NCI-H187 treated with DMSO at 0.1 percent for 48 hours (cell line): ENCODE measurements at places on chromosomes 4 and X.

GRCh38 chr4:26141911-26142638 lies 178.7 kb upstream of the RBPJ start:
- DNase-seq: no peak

GRCh38 chr4:110610940-110611831 lies 11.7 kb downstream of the PITX2 start:
- no peak for DNase-seq

- peak; percentile 0 for DNase-seq
Observed at GRCh38 chr4:141853091-141853764, 216.8 kb downstream of the IL15 start.

- no peak for DNase-seq
Observed at GRCh38 chrX:102138064-102138463, 4.2 kb downstream of the TCEAL6 start.

- no peak for DNase-seq
Observed at GRCh38 chr4:138869165-138869564, 146.4 kb upstream of the NOCT start.

- no peak for DNase-seq
Observed at GRCh38 chr4:79300280-79300679, 25.6 kb downstream of the NAA11 start.

DNA sequence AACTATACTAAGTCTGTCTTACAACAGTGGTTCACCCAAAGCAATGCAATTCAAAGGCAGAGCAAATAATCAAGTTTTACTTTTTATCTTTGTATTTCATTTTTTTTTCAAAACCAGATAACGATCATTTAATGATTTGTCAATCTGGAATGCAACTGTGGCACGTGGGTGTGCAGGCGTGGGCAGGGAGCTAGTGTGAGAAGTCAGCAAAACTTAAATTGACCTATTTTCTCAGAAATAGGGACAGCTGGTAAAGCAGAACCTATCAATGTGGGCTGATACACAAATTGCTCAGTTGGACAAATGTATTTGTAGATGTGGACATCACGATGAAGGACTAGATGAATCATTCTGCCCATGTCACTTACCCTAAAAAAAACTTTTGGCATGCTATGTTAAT lies 105.6 kb downstream of the CBLL2 start:
- no peak for DNase-seq

- no peak for DNase-seq
Observed at GRCh38 chr4:74223801-74224200, 65.9 kb downstream of the MTHFD2L start.

- no peak for DNase-seq
Observed at GRCh38 chr4:1057403-1057745, 45.9 kb downstream of the FGFRL1 start.

DNA sequence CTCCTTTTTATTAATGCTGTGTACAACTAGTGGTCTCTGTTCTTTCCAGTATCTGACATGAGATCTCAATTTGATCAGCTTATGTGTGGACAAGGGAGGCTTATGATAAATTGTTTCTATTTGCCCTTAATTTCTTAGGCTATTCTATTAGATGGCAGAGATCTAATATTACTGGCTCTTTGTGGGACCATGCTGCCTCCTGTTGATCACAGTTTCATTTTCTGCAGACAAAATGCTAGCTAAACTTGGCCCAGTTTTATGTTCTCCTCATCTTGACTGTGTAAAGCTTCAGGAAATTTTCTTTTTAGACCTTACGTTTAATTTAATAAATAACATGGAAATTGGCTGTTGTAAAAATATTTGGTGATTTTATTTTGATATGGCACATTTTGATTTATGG lies 627.1 kb upstream of the AADAT start:
- no peak for DNase-seq

GRCh38 chr4:145679520-145679919 lies 426 bp upstream of the C4orf51 start:
- DNase-seq: peak; percentile 54

GRCh38 chr4:123593655-123594054 lies 197.1 kb downstream of the SPRY1 start:
- DNase-seq: no peak

DNA sequence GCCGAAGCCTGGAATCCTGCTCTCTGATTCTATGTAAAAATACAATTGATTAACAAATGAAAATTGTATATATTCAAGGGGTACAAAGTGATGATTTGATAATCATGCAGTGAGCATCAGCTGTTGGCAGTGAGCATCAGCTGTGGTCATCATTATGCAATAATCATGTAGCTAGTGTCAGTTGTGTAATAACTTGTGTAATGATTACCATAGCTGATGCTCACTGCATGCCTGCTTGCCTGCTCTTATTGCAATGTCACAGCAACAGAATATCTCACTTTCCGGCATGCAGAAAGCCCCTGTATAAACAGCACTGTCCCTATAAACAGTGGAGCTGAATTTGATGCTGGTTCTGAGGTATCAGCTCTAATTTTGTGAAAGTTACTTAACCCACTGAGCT lies 46.8 kb downstream of the SULT1B1 start:
- no peak for DNase-seq

DNA sequence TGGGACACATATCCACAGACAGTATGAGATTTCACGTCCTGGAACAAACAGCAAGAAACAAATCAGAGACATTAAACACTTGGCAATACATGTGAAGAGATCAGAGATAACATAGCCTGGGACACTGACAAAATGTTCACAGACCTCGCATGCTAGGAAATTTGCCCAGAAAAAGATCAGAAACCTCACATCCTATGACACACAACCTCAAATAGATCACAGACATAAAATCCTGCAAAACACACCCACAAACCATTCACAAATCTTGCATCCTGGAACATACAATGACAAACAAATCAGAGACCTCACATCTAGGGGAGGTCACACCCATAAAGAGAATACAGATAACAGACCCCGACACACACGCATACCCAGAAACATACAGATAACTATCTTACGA lies 18.0 kb downstream of the SUV39H1 start:
- no peak for DNase-seq

GRCh38 chrX:51955200-51955599 lies 61.8 kb downstream of the MAGED1 start:
- DNase-seq: no peak

DNA sequence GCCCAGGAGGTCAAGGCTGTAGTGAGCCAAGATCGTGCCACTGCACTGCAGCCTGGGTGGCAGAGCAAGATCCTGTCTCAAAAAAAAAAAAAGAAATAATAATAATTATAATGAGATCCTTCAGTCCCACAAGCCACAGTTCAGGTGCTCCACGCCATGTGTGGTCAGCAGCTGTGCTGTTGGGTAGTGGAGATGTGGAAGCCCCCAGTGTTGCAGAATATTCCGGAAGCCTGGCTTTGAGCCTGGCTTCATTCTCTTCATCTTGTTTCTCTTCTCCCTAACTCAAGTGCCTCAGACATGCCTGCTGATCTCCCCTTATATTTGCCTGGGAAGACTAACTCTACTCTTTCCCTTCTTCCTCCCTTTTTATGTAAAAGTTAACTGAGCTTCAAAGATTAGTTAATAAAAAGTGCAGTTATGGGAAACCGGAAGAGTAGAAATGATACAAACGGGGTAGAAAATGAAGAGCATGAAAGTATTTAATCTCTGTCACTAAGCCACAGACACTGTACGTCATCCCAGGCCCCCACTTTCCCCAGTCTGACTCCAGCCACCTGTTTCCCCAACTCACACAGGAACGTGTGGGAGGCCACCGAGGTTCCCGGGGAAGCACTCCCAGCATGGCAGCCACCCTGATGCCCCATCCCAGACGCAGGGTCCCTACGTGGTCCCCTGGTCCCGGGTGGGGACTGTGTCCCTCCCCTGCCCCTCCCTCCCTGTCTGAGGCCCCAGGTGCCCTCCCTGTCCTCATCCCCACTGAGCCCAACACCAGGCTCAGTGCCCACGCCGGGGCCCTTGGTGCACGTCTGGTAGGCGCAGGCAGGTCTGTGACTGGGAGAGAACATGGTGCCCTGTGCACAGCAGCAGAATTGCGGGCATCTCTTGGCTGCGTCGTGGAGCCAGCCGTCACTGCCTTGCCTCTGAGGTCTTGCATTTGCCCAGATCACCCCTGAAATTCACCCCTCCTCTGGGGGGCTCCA lies 24.0 kb downstream of the PCGF3 start:
- DNase-seq: no peak

DNA sequence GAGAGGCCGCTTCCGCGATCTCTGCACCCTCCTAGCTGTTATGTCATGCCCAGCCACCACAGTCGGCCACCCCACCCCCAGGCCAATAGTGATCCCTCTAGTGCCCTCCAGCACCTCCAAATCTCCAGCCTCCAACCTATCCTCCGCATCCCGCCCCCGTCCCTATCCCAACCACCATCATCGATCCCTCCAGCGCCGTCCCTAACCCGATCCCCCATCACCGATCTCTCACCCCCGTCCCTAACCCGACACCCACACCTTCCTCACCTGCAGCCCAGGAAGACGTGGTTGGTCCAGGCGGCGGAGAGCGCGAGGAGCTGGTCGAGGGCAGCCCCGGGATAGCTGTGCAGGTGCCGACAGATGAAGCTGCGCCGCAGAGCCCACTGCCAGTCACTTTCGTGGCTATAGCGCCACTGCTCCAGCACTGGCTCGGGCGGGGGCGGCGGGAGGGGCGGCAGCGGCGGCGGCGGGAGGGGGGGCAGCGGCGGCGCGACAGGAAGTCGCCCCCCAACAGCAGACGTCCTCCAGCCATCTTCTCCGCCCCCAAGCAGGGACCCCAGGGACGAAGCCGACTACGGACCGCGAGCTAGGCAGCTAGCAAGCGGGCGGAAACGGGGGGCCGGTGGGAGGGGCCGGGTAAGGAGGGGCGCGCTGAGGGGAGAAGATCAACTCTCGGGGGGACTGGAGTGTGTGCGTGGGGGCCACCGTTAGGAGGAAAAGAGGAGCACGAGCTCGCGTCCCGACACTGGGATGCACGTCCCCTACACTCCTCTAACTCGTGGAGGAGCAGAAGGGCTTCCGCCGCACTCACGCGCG lies 552 bp downstream of the NKRF start:
- no peak for DNase-seq

DNA sequence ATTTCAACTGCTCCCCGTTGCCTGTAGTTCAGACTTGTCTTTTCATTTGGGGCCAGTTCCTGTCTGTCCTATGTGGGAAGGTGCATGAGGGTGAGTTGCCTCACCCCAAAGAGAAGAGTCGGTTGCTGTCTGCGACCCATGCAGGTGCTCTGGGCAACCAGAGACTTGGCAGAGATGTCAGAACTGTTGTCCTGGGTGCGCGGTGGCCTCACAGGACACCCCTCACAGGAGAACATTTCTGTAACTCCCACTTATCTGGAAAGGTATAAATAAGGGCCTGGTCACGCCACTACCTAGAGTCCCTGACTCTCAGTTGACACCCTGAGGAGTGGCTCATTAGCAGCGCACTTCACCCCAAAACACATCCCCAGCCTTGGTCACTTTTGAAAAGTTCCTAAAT lies 9.7 kb upstream of the NAT8L start:
- DNase-seq: no peak

DNA sequence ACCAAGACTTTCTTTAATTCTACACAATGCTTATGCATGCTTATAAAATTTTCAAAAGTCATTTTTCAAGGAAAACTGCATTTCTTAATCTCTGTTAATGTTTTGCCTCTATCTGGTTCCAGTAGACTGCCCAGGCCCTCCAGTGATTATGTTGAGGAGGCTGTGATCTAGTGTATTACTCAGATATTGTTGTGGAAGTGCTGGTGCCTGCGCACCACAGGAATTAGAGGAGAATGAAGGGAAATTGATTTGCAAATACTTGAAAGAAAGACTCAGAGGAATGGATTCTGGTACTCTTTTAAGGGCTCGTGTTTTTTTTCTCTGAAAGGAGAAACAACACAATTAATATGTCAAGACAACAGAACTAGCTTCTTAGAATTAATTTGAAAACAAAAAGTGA lies 1015.1 kb downstream of the RPA4 start:
- DNase-seq: no peak

GRCh38 chr4:14749910-14750309 lies 252.4 kb upstream of the CPEB2 start:
- DNase-seq: no peak

DNA sequence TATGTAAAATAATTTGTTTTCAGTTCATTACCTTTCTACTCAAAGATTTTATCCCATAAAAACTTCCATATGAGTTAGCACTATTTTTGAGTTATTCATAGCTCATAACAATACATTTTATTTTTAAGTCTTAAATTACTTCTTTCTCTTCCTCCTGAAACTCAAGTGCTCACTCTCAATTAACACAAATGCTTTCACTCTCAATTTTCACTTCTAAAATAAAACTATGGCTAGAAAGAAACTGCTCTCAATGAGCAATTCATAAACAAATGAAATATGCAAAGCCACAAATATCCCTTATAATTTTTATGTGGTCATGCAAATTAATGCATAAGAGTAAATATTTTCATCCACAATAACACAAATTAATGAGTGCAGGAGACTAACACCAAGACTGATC lies 38.8 kb downstream of the MAML3 start:
- DNase-seq: no peak

DNA sequence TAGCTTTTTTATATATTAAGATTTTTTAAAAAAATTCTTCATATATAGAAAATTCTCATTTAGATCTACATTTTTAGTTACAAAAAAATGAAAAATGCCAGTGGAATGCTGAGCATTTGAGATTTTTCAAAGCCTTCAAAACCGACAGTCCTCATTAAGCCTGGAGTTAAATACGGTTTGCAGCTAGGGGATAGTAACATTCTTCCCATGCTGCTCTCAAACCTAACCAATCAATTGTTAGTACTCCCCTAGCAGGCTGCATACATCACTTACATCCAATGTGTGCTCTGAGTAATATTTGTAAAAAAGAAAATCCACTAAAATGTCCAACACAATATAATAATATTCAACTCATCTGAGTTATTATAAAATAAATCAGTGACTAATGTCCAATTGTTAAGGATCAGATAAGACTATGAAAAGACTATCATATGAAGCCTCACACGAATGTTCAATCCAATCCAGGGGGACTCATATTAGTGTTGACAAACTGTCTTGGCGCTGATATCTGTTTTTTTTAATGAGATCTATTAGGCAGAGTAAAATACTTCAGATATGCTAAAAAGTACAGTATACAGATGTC lies 227.6 kb upstream of the MAB21L2 start:
- no peak for DNase-seq

DNA sequence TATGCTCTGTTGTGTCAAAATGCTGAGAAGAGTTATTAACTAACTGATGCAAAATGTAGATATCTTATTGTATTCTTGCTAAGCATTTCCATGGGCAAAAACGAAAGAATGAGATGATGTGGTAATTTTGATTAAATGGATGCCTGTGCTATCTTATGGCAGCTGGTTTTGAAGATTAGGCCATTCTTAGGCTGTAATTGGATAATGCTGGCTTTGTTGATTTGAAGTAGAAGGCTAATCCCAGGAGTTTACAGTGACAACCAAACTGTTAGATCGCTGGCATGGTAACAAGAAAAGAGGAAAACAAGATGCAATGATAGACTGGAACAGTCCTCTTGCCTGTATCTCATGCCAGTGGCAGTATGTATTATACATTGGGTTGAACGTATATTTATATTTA lies 74.1 kb upstream of the WDR44 start:
- no peak for DNase-seq

- DNase-seq: no peak
Observed at GRCh38 chr4:152996672-152997071, 60.5 kb downstream of the FHDC1 start.
